Hypothalamus (tissue), 51 donors: ENCODE measurements at places on chromosomes 1 and 21.

DNA sequence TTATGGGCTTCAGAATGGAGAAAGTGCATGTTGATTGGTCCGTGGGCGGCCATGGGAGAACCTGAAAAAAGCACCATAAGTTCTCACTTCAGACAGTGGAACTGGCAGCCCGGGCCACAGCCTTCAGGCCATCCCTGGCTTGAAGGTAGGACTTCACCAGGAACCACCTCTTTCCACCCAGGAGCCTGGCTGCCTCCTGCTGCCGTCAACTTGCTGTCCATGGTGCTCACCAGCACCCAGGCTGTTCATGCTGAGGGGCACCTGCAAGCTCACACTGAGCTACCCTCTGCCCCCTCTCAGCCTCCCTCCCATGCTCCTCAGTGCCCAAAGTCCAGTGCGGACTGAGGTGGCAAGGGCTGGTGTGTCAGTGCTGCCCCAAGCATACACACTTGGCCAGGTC lies 12.9 kb upstream of the FNBP1L start:
- no peak for DNase-seq

- DNase-seq = no peak
Observed at GRCh38 chr1:77797991-77798390, 18.5 kb downstream of the MIGA1 start.

- no peak for DNase-seq
Observed at GRCh38 chr1:247293047-247293446, 37.2 kb downstream of the VN1R5 start.

GRCh38 chr1:223811634-223812101 lies 34.1 kb downstream of the TP53BP2 start:
- no peak for DNase-seq

- no peak for DNase-seq
Observed at GRCh38 chr1:99957818-99958217, 12.0 kb upstream of the SLC35A3 start.

DNA sequence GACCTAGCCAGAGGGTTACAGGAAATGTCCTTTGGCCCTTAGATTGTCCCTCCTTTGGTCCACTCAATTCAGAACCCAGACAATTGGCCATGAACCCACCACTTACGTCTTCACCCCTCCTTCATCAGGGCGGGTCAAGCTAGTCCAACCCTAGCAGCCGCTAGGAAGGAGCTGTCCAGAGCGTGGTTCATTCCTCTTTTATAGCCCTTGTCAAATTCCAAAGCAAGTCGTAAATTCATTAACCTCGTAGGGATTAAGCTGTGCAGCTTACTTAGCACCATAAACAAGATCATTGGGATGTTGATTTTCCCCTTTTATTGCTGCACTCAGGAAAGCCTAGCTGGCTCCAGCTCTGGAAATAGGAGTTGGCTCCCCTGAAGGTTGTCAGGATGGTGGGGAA lies 90.1 kb downstream of the TMEM53 start:
- no peak for DNase-seq

GRCh38 chr1:55396381-55396891 lies 181.3 kb upstream of the USP24 start:
- no peak for DNase-seq

DNA sequence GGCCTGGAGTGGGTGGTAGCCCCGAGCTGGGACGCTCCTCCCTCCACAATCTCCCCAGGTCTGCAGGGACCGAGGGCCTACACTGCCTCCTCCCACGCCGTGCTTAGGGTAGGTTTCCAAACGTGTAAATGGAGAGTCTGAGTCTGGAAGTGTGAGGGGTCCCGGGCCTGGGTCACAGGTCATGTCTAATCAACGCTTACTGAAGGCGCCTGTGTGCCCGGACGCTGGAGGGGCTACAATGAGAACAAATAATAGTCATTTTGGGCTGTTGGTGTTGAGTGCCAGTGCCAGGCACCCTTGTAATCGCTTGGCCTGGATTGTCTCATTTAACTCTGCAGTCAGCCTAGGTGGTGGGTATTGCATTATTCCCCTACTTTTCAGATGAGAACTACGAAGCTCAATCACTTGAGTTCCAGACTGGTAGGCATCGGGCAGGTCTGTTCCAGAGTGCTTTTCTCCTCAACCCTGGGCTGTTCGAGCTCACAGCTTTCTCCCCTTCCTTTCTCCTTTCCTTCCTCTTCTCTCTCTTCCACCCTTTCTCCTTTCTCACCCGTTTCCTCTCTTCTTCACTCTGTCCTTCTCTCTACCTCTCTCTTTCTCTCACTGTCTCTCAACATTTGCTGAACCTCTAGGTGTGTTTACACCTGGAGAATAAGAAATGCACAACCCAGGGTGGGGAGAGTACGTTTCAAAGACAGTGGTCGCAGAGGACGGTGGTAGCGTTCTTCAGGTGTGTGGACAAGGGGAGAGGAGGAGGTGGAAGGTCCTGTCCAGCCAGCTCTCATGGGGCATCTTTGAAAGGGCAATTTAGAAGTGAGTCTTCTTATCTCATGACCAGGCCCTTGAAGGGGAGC lies 883 bp downstream of the SLC66A1 start:
- DNase-seq = no peak

DNA sequence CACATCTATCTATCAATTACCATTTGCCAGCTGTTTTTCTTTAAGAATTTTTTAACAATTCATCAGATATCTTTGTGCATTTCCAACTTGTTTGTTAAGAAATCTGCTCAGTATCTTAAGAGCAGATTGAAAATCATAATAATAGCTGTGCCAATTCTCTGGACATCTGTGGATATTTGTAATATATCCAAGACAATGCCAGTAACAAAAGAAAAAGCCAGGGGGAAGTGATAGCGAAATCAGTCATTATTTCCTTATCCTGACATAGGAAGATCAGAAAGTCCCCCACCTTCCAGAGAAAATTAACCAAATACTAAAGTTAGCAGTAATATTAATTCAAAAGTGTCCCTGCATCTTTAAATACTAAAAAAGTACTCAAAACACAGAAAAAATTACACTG lies 217.1 kb downstream of the RERE start:
- DNase-seq = no peak

- no peak for DNase-seq
Observed at GRCh38 chr1:45057542-45057941, 45.5 kb downstream of the UROD start.

DNA sequence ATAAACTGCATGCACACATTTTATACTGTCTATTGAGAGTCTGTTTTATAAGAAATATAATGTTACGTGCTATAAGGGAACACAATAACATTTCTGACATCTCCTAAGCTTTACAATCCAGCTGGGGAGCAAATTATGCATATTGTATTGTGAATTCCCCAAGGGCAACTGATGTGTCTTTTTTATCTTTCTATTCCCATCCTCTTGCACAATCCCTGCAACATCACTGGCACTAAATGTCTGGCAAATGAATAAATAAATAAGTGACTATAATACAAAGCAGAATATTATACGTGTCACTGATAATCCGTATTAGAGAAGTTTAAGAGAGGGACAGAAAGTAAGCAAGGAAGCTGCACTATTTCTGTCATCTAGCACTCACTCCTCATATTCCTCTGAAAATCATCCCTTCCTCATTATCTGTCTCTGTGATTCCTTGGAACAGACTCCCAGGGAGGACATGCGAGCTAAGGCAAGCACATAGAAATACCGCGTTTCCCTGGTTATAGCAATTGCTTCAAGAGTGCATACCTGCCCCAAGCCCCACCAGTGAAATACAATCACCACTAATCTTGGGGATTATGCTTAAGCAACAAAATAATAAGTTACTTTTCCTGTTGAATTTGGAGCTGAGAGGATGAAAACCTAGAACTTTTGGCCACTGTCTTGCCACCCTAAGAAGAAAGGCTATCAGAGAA lies 205.4 kb downstream of the SMYD3 start:
- no peak for DNase-seq

- DNase-seq = no peak
Observed at GRCh38 chr1:222606757-222607156, 11.1 kb upstream of the MIA3 start.

DNA sequence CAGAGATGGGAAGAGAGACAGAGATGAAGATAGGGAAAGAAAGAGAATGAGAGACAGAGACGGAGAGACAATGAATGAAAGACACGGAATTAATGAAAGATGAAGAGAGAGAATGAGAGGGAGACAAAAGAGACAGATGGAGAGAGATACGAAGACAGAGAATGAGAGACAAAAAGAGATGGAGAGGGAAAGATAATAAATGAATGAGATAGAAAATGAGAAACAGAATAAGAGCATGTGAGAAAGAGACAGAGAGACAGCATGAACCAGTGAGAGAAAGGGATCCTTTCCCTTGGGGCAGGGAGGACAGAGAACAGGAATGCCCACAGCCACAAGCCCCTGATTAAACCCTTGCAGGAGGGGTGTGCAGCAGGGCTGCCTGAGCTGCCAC lies 5.3 kb upstream of the WNT9A start:
- DNase-seq = no peak

DNA sequence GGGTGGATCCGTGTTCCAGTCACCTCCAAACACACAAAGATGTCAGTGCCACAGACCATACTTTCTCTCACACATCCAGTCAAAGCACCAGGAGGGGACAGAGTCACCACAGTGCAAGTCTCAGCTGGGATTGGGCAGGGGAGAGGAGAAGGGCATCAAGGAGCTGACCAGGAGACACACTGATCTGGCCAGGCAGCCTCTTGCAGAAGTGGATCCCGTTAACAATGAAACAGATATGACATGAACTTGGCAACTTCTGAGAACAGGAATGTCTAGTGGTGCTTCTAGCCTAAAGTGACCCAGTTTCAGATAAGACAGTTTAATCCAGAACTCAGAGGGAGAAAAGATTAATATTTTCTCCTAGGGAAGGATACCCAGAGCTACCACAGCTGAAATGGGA lies 71.0 kb downstream of the HIVEP3 start:
- DNase-seq = no peak

DNA sequence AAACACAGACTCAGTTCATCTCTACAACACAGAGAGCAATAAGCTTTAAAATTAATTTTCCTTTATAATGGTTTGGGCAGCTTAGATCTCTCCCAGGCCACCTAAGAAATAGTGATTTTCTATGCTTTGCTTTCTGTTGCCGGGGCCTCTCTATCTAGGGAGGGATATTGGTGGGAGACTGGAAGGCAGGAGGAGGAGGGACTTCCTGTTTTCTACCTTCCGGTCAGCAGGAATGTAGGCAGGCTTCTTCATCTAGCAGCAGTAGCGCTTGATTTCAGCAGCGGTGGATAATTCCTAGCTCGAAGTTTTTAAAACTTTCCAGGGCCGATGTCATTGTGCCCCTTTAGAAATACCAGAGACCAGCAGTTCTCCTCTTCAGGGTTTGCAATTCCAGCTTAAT lies 5.1 kb upstream of the DESI2 start:
- no peak for DNase-seq

GRCh38 chr1:102190429-102190828 lies 193.7 kb upstream of the OLFM3 start:
- no peak for DNase-seq

DNA sequence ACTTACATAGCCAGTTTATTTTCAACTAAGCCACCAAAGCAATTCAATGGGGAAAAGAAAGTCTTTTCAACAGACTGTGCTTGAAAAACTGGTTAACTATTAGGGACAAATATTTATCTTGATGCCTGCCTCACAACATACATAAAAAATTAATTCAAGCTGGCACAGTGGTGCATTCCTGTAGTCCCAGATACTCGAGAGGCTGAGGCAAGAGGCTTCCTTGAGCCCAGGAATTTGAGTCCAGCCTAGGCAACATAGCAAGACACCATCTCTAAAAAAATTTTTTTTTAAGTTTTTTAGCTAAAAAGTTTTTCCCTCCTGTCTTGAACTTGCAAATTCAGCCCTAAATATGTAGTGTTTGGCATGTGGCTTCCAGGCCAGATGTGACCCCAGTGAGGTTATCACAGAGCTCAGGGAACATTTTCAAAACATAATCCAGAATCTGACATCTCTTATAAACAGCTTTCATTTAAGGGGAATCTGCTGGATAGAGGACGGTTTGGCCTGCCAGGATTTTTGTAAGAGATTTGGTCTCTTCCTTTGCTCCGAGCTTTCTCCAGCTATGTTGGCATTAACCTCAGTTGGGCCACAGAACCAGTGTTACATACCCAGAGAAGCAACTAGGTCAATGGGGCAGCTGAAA lies 46.4 kb downstream of the COL6A1 start:
- no peak for DNase-seq

DNA sequence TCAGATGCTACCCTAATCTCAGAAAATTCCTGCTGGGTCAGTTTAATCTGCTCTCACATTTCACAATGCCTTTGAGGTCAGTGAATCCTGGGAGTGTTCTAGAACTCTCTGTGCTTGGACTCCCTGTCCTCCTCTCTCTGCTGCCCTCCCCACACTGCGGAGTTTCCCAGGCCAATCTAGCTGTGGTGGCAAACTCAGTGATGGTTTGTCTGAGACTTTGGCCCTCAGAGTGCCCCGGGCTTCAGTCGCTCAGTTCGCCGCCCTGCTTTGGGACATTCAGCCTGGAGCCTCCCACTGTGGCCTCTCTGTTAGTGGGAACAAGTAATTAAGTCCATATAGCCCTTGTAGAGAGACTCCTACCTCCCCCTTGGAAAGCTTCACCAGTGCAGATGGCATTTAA lies 7.1 kb downstream of the C1orf226 start:
- no peak for DNase-seq

GRCh38 chr1:43970502-43970901 lies 692 bp downstream of the DPH2 start:
- no peak for DNase-seq

DNA sequence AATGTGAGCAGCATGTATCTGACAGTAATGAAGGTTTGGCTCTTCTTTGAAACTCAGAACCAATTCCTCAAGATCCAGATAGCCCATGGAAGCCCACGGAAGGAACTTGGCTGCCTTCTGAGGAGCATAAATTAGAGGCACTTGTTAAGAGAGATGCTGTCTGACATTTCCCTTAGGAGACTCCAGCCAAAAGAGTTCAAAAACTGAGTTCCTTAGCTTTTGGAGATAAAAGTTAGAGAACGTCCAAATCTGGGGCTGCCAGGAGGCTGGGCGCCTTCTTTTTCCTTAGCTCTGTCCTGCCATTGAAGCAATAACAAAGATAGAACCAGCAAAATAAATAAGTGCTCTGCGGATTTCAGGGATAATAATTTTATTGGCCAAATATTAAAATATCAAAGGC lies 439.6 kb upstream of the USP24 start:
- no peak for DNase-seq

GRCh38 chr1:192159014-192159413 lies 752 bp downstream of the RGS18 start:
- DNase-seq = no peak

- DNase-seq = no peak
Observed at GRCh38 chr1:162159515-162159914, 90.0 kb downstream of the NOS1AP start.

GRCh38 chr21:16983420-16983819 lies 529.4 kb upstream of the CXADR start:
- no peak for DNase-seq

DNA sequence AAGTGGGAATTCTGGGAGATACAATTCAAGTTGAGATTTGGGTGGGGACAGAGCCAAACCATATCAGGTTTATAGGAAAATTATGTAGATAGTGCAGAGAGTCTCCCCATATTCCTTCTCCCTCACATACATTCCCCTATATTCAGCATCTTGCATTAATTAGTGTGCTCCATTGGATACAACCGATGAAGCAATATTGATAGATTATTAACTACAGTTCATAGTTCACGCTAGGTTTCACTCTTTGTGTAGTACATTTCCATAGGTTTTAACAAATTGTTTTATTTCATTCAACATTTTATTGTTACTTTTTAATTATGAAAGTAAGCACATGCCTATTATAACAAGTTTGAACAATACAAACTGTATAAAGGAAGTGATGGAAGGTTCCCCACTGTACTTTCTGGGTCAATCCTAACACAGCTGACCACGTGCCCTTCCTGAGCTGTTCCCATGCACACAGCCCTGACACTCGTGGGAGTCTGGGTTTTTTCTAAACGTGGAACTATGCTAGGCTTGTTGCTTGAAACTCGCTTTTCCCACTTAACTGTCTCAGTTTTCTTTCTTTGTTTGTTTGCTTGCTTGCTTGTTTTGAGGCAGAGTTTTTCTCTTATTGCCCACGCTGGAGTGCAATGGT lies 116.8 kb upstream of the TMPRSS2 start:
- no peak for DNase-seq
